ENCODE measurements at places on chromosomes 6 and 20.
A peak's percentile ranks its signal among the peaks of the same experiment; 100 is the strongest.

DNA sequence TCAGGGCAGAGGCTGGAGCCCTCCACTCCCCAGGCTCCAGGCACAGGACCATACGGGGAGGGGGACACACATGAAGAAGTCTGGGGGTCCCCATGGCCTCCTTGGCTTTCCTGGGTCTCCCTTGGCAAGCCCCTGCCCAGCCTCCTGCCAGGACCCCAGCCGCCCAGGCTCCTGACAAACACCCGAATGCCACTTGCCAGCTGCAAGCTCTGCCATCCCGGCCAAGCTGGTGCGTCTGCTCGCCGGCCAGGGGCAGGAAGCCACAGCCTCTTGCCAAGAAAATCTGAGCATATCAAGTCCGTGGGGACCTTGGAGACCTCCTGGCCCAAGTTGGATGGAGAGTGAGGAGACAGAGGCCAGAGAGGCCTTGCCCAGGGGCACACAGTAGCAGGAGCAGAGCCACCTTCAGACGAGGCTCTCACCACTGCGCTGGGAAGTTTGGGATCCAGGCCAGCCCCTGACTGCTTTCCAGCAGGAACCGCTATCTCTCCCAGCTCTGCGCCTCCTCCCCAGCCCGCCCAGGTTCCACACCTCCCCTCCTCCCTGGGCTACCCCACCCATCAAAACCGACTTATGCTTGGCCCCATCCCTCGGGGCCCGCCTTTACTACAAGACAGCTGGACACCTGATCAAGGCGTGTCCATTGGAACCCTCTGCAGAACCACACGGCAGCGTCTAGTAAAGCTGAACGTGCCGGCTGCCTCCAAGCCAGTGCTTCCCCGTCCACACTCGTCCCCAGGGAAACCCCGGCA, 80.2 kb downstream of the GRM4 start:
- DNase-seq, result no peak

DNA sequence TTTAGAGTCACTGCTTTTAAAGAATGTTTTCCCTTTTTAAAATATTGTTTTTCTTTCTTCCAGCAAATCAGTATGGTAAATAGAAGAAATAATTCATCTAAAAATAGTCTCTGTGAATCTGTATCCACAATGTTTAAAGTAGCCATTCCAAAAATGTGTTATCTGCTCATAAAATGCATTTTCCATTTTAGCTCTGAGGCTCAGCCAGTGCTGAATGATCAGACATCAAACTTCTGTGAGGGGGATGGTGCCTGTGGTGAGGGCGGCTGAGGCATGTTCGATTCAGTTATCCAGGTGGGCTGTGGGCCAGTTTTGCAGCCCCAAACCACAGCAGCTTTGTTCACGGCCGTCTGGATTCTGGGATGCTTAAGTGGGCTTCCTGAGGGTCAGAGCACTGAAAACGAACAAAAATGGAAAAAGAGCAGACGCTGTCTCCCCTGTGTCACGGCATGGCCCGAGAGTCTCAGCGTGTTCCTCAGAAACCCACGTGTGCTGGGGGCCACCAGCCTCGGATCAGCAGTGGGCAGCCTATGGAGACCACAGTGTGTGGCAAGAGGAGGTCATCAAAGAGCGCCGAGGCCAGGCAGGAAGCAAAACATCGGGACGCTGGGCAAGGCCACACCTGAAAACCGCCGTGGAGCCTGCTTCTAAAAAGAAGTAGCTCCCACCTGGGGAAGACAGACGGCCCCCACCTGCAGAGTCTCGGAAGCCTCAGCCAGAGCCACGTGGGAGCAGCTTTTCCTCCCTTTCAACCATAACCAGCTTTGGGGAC, 134.9 kb upstream of the THBS2 start:
- no peak for DNase-seq

- peak; percentile 15 for DNase-seq
These were observed 12.1 kb upstream of the PDYN start for GRCh38 chr20:2005831-2006426.

GRCh38 chr20:58793512-58794420, 56.9 kb downstream of the GNAS-AS1 start:
- DNase-seq, result no peak

DNA sequence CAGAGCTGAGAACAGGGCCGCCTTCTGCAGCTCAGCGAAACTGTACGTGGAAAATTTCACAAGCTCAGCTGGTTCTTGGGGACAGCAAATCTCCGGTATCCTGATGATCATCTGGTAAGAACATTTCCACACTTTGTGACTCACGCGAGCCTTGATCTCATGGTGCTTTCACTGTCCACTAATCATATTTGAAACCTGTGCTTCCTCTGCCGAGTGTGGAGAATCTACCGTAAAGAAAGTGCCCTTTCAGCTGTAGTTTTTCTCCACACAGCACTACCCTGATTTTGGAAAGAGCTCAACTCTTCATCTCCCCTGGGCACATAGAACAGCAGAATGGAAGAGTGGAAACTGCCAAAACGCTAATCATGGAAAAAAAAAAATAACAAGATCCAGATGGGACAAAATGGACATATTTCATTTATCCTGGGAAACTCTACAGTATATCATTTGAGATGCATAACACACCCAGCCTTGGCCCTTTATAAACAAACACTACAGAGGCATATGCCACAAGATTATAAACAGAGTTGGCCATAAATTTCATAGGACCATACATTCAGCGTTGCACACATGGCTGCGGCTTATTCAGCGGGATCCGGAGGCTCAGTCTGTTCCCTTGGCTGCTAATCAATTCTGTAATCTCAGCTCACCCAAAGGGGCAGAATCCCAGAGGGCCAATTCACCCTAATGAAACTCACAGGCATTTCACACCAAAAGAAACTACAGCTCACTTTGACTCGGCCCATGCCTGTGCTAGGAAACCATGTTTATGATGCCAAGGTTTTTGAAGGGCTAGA, 434.5 kb downstream of the HDGFL1 start:
- DNase-seq, result no peak

DNA sequence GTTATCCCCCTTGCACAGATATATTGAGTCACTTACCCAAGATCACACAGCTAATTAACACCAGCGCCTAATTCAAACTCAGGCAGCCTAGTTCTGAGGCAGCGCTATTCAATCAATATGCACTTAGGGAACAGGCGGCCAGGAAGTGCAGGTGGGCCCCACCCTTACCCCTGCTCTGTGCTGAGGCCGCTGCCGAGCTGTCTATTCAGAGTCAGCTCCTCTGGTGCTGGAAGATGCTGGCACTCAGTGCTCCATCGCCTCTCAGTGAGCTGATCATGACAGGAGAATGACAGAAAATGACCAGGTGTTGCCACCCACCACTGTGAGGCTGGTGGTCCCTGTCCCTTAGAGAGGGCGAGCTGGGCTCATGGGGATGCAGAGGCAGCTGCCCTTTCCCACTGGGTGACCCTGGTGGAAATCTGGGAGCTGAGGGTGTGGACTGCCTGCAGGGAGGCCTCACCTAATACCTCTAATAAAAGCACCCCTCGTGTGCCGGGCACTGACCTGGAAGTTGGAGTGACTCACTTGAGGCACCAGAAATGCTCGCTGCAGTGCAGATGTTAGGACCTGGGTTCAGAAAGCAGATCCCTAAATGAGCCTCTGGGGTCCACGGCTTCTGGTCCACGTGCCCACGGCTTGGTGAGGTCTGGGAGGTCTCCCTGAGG, 42.5 kb upstream of the CD93 start:
- no peak for DNase-seq

- no peak for DNase-seq
These were observed 6.1 kb upstream of the ZNF831 start for GRCh38 chr20:59157531-59157930.

GRCh38 chr6:103516336-103516735, 1343.4 kb downstream of the HACE1 start:
- DNase-seq, result no peak

DNA sequence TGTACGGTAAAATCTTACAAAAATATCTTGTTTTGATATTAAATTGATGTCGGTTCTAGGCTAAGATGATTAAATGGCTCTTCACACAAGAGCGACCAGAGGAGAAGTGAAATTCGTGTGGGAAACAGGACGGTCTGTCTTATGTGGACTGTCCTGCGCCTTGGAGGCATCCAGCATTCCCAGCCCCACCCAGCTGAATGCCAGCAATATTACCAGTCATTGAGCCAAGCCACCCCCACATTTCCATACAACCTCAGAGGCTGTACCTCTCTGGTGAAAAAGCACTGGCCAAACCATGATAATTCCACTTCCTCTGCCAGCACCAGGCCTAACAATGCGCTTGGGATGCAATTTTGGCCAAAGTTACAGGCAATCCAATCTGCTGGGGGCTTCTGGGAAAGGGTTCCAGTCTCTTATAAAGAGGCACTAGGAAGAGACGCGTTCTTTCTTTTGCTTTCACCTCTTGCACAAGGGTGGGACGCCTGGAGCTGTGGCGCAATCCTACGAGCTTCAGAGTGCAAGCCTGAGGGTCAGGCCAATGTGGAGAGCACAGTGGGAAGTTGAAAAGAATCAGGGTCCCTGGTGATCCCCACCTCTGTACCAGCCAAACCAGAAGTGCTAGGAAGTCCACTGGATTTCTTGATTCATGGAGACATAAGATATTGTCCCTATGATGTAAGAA, 213.1 kb downstream of the PREX1 start:
- DNase-seq, result no peak

- no peak for DNase-seq
These were observed 29.7 kb downstream of the MAP7 start for GRCh38 chr6:136520517-136520916.

DNA sequence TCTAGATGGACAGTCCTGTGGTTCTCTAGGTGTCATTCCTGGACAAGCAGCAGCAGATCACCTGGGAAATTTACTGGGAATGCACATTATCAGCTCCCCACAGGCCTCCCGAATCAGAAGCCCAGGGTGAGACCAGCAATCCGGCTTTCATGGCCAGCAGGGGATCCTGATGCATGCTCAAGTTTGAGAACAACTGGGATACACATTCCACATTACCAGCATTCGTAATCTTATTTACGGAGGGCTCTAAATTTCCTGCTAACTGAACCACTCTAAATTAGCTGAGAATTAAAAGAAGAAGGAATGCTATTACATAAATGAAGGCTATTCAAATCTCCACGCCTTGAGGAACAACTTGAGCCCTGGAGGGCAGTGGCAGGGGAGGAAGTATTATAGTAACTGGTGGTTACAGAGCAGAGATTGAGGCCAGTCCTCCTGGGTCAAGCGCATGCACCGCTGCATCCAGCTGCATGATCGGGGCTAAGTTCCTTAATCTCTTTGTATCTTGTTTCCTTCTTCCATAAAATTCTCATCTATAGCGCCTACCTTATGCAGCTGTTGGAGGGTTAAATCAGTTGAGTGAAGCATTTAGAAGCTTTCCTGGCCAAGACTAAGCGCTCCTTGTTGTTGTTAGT, 403.7 kb downstream of the CDH26 start:
- DNase-seq, result no peak

DNA sequence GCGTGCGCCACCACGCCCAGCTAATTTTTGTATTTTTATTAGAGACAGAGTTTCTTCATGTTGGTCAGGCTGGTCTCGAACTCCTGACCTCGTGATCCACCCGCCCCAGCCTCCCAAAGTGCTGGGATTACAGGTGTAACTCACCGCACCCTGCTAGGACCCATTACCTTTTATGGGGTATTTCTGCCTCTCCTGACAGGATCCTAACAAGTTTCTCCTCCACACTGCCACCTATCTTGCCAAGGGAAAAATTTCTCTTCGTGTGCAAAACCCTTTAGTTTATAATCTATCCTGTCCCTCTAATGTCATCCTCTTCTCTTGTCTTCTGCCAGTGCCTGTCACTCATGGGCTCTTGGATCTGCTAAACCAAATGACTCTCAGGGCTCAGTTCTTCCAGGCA, 1.9 kb downstream of the STMND1 start:
- DNase-seq, result no peak

GRCh38 chr20:4532772-4533171, 188.9 kb upstream of the PRND start:
- DNase-seq, result no peak

DNA sequence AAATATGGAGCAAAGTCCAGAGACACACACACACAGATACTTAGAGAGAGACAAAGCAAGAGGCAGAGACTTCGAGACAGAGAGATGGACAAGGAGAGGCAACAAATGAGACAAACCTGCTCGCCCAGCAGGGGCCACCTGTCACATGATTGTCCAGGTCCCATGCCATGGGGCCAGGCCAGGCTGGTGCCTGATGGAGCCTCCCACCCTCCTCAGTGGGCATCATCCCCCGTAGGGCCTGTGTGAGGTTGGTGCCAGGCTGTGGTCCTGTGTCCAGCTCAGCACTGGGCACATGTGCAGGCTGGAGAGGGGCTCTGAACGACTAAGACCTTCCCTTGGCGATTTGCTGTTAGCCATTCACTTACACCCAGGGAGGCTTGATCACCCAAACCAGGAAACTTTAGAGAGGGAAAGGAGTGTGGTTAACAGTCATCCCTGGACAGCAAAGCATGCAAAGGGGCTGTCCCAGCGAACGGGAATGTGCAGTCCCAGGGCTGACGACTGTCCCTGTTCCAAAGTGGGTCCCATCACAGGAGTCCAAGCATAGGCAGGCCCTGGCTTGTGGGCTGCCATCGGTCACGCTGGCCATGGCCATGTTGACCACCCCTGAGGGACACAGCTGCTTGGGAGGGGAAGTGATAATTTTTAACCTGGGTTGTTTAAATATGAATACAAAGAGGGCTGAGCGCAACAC, 38.4 kb upstream of the PHACTR3 start:
- no peak for DNase-seq

DNA sequence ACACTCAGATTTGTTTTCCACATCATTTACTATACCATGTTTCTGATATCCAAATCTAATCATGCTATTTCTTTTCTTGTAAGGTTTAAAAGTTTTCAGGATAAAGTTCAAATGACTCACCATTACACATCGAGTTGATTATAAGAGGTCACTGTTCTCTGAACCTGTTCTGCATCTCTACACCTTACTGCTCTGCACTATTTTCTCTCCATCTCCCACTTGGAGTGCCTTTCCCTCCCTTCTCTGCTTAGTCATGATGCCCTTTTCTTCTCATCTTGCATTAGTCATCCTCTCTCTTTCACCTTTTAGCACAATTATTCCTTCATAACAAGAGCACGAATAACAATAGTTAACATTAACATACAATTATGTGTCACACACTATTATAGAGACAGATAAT, 37.5 kb upstream of the FUT9 start:
- no peak for DNase-seq

- DNase-seq, result no peak
These were observed 34.9 kb upstream of the AKIRIN2 start for GRCh38 chr6:87736809-87737540.

DNA sequence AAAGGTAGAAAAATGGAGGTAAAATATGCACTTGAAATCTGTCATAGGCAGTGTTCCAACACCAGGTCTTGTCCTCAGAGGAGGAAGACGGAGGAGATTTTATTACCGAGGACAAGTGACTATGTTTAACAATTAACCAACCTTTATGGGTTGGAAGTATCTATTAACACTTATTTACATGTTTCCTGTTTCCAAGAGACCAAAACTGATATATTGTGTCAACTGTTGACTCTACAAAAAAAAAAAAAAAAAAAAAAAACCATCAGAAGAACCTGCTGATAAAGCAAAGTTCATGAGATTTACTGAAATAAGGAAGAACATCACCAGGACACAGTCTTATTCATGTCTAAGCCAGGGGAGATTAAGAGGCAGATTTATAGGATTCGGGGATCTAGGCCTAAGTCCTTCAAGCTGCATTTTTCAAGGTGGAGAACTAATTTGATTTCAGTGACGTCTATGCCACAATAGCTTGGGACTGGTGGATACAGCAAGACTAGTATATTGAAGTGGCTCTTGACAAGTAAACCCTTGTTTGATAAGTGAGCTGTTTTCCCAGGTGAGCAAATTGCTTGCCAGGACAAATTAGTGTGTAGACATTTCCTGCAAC, 126.6 kb upstream of the NAA20 start:
- no peak for DNase-seq
